ENCODE measurements at places on chromosomes 6 and 20.

DNA sequence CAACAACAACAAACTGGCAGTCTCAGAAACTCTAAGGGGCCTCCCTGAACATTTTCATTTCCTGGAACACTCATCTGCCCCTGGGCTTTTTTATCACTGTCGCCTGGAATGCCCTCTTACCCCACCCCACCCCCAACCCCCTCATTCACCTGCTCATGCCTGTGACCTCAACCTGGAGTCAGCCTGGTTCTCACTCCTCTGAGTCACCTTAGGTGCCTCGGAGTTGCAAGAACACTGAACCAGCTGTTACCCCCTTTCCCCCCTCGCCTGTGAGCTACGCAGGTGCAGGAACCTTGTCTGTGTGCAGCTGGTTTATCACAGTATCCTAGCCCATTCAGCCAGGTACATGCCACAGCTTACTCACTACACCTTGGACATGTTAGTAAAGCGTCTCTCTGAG is 12.8 kb upstream of the SNAI1 start:
- no peak for DNase-seq

- DNase-seq, result no peak
Measured at GRCh38 chr6:87104667-87105066, 9.8 kb upstream of the CGA start.

DNA sequence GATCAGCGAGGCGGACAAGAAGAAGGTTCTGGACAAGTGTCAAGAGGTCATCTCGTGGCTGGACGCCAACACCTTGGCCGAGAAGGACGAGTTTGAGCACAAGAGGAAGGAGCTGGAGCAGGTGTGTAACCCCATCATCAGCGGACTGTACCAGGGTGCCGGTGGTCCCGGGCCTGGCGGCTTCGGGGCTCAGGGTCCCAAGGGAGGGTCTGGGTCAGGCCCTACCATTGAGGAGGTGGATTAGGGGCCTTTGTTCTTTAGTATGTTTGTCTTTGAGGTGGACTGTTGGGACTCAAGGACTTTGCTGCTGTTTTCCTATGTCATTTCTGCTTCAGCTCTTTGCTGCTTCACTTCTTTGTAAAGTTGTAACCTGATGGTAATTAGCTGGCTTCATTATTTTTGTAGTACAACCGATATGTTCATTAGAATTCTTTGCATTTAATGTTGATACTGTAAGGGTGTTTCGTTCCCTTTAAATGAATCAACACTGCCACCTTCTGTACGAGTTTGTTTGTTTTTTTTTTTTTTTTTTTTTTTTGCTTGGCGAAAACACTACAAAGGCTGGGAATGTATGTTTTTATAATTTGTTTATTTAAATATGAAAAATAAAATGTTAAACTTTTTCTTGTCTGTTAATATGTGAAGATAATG is 2.2 kb downstream of the HSPA1B start:
- no peak for DNase-seq

- DNase-seq, result no peak
Measured at GRCh38 chr6:12653486-12653885, 63.1 kb upstream of the PHACTR1 start.

DNA sequence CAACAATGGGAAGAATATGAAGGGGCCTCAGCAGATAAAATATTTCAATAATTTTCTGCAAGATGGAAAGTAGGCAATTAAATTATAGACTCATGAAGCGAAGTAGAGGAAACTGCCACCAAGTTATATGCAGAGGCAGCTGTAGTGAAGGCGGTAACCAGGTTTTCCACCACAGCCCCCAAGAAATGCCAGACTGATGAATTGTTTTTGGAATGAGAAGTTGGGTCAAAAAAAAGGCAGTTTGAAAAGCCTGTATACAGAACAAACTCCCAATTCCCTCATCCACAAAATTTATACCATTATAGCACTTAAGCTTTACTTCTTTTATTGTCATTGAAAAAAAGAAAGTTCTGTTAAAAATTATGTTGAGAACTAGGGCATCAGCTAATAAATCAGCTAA is 45.3 kb downstream of the ELOVL4 start:
- no peak for DNase-seq

GRCh38 chr20:20628314-20628713 is 84.1 kb downstream of the RALGAPA2 start:
- no peak for DNase-seq

DNA sequence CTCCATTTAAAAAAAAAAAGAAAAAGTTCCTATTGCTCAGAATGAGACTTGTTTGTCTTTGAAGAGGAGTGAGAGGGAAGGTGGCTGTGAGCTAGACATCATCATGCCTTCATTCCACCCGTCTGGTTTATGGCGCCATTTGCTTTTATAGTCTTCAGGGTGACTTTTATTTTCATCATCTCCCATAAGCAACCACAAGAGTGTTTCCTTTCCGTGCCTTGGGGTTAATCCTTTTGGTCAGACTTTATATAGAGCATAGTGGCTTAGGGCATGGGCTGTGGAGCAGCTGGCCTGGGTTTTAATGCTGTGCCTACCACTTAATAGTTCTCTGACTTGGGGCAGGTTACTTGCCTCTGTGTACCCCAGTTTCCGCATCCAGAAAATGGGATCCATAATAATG is 77.8 kb downstream of the RREB1 start:
- DNase-seq, result no peak

- DNase-seq, result no peak
Measured at GRCh38 chr6:33926451-33926850, 122.6 kb upstream of the MLN start.

GRCh38 chr6:5126214-5126613 is 41.1 kb downstream of the PPP1R3G start:
- no peak for DNase-seq

GRCh38 chr6:105449756-105450390 is 47.0 kb upstream of the PREP start:
- DNase-seq, result no peak

DNA sequence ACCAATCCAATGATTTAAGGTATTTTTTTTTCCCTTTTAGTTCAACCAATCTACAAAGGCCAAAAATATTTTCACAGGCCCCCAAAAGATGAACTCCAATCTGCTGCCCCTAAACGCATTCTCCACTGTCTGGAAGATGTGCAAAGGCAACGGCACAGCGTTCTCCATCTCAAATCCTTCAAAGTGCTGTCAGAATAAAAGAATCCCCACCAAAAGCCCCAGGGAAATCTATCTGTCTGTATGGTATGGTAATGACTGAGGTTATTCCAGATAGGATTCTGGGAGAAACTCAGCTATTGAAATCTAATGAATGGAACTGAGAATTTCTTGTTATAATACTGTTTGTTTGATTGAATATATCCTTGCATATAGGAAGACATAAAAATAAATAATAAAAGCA is 217.8 kb upstream of the CCN2 start:
- no peak for DNase-seq

DNA sequence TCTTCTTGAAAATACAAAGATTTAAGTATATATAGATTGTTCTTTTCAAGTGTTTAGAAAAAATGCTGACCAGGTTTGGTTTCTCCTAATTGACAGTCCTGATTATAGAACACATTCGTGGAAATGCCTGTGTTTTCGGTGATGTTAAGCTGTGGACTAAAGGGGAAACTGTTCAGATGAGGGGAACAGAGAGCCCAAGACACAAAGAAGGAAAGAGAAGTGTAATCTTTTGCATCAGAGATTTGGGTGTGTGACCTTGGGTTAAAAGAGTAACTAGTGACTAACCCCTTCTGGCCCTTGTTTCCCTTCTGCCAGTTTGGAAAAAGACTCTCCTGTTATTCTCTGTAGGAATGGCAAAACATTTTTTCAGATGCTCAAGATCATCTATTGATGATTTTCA is 331.3 kb downstream of the RIMS1 start:
- no peak for DNase-seq

DNA sequence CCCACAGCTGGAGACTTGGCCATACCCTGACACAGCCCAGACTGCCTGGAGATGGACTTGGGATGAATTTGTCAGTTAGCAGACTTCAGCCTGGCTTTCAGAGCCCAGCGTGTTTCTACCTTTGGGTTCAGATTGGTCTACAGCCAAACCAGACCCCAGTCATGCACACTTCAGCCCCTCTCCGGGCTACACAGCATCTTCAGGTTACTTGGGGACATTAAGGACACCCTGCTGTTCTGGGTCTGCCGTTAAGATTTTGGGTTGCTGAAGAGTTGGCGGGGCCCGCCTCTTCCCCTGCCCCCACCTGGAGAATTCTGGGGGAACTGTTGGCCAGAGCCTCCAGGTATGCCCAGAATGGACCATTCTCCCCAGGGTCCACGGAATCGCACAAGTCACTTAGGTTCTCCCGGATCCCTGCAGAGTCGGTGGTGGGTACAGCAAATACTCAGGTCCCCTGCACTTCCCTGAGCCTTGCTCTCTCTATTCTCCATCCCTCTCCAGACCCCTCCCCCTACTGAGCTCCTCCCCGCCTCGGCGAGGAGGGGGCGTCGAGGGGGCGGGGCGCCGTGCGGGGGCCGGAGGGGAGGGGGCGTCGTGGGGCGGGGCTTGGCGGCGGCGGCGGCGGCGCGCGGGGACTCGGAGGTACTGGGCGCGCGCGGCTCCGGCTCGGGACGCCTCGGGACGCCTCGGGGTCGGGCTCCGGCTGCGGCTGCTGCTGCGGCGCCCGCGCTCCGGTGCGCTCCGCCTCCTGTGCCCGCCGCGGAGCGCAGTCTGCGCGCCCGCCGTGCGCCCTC is at the start of gene PTK7:
TSS of gene PTK7 (plus strand) at position 645 of the 794 bp plus-strand sequence. CDS start 175 bp downstream, outside the sequence.
- no peak for DNase-seq

DNA sequence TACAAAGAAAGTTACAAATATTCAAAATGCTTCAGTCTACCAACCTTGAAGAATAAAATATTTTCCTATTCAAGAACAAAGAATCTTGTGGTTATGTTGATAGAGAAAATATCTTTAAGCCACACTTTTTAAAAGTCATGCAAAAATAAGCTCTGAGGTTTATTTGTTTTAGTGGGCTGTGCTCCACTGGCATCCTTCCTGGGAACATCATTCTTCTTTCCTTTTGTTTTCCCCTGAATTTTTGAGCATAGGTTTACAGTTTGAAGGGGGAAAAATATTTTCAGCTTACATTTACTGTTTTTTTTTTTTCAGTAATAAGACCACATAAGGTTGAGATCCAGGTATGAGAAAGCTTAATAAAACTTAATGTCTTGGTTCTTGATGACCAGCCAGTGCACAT is 72.0 kb upstream of the BACH2 start:
- DNase-seq, result no peak

DNA sequence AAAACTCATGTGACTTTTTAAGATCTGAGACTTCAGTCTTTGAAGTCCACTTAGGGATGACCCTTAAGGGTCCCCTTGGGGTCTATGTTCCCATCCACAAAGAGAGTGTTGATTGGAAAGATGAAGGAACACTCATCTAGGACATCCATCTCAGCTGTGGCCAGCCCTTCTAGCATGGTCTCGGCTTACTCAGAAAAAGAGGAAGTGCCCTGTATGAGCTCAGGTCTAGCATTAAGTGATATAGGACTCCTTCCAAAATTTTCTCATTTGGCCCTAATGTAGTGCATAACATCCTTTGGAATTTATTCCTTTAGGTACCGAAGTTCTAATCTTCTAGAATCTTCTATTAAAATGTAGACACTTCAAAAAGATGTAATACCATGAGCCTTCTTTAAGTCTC is 77.4 kb downstream of the NDUFAF5 start:
- no peak for DNase-seq

DNA sequence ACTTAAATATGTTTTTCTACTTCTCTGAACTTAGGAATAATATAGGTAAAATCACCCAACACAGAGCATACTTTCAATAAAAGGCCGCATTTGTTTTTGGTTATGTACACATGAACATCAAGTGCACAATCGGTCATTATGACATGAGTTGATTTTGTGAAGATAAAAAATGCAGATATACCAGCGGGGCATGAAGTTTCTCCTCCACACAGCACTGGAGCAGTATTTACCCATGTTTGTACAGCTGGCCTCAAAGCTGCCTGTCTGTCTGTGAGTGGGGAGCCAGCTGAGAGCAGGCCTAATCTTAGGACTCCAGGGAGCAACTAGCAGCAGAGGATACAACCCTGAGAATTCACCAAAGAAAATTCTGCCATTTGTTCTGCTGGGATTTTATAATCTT is 206.5 kb downstream of the TPBG start:
- DNase-seq, result no peak

- no peak for DNase-seq
Measured at GRCh38 chr20:20836836-20837235, 124.4 kb upstream of the RALGAPA2 start.

- no peak for DNase-seq
Measured at GRCh38 chr20:58668901-58669286, 17.8 kb downstream of the STX16 start.

DNA sequence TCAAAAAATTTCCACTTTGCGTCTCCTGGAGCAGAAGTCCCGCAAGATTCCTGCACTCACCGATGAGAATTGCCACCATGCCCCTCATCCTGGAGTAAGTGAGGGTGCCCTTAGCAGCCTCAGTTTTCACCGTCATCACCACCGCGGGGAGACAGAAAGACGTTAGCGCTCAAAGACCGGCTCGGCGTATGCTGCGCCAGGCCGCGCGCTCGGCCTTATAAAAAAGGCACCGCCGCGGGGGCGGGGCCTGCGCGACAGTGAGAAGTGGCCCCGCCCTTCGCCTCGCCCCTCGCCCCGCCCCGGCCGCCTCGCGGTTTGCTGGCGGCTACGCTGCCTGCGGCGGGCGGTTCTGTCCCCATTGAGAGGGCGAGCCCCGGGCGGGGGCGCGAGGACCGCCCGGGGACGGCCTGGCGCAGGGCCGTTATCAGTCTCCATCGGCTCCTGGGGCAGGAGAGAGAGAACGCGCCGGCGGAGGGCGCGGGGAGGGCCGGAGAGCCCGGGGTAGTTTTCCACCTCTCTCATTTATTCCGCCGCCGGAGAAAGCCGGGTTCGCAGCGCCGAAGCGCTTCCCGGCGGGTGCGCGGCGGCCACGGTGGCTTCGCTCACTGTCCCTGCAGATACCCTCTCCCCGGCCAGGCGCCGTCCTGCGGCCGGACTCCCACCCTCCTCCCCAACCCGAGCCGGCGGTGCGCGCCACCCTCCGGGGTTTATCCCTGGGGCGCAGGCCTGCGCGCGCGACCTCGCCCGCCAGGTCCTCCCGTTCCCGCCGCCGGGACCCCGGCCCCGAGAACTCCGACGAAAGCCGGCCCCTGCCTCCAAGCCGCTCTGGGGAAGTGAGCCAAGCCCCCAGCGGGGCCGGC is 122.5 kb upstream of the SLC2A12 start:
- peak; percentile 81 for DNase-seq

DNA sequence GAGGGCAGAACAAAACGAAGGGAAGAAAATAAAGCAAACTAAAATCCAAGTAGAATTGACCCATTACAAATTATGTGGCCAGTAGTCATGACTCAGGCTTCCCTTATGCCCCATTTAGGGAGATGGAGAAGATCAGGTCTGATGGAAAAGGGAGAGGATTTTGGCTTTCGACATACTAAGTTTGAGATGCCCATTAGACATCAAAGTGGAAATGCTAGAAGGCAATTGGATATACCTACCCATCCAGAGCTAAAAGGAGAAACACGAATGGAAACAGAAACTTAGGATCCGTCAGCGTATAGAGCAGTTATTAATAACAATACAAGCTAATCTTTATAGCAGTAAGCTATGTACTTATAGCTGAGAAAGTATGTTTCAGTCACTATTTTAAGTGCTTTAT is 4.8 kb downstream of the TRPC4AP start:
- no peak for DNase-seq

GRCh38 chr6:169766232-169766631 is 14.8 kb downstream of the ERMARD start:
- DNase-seq, result no peak

Measured in kidney capillary endothelial cell (primary cell).